ENCODE measurements at places on chromosomes 4 and X.

DNA sequence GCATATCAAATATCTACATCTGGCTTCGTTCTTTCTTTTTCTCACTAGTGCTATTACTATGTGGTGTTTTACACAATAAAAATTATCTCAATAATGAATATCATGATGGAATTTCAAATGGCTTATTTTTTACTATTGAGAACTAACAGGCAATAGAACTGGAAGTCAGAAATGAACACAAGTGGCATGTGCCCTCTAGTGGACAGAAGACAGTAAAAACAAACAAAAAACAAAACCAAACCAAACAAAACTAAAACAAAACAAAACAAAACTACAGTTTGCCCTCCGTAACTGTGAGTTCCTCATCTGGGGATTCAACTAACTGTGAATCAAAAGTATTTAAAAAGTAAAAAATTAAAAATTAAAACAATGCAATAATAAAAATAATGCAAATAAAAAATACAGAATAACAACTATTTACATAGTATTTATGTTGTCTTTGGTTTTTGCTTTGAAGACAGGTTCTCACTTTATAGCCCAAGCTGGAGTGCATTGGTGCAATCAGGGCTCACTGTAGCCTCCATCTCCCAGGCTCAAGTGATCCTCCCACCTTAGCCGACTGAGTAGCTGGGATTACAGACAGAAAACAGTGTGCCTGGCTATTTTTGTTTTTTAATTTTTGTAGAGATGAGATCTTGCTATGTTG is 195.6 kb upstream of the TACR3 start:
- DNase-seq, result no peak

DNA sequence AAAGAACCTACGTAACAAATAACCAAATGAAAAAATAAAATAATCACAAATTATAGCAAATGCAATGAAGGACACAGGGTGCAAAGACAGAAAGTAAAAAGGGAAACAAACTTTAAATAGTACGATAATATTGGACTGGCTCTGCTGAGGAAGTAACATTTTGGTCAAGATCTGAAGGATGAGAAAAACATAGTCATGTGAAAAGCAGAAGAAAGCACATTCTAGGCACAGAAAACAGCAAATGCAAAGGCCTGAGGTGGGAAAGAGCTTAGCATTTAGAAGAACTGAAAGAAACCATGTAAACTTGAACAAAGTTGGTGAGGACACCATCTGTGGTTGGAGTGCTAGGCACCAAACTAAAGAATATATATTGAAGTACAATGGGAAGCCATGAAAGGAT is 111.2 kb downstream of the PPP3CA start:
- DNase-seq, result no peak

- no peak for DNase-seq
Measured at GRCh38 chrX:1327651-1328304, 8.8 kb upstream of the IL3RA start.

DNA sequence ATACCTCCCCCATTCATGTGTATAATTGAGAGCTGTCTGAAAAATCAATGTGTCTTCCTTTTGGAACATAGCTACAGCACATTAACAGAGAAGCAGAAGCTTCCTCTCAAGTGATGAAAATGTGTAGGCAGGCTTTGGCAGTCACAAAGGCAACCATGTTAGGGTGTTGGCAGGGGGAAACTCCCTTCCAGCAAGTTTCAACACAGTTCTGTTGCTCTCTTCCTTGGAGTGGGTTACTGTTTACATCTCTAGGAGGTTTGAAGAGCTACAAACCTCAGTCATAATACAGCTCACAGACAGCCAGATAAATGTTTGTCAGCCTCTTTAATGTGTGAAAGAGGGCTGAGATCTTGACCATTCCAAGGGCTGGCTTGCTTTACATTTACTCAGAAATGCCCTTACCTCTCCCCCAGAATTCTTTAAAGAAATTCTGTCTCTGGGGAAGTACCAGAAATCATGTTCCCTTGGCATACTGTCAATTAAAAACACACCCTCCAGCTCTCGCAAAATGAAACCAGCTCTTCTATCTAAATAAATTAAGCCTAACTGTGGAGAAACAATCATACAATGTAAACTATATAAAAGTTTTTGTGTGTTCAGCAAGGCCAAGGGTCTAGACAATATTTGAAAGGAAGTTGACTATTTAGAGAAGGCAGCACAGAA is 18.9 kb downstream of the ZBTB33 start:
- DNase-seq, result no peak

DNA sequence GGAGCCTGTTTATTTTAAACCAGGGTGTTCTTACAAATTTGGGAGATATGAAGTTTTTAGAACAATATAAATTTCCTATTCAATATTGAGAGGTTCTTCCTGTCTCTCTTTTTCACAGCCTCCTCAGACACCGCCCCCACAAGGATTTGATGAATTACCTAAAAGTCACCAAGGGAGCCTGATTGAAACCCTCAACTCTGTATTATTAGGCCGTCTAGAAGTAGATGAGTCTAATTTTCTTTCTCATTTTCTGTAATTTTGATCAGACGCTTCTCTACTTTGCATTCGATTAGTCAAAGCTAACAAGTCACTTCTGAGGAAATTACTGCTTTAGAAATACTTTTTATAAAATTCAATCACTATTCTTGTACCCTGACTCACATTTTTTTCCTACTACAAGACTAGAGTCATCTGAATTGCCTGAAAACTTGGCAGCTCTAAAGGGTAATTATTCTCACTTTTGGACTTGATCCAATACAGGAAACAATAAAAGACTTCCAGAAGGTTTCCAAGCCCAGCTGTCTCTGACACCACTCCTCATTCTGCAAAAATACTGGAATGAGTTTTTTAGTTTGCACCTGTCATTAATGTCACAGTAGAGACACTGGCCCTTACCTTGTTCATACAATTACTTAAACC is 111.2 kb downstream of the ELOVL6 start:
- DNase-seq, result no peak

Measured in activated gamma-delta T cell (primary cell).